ENCODE measurements at places on chromosomes 7 and 10.

DNA sequence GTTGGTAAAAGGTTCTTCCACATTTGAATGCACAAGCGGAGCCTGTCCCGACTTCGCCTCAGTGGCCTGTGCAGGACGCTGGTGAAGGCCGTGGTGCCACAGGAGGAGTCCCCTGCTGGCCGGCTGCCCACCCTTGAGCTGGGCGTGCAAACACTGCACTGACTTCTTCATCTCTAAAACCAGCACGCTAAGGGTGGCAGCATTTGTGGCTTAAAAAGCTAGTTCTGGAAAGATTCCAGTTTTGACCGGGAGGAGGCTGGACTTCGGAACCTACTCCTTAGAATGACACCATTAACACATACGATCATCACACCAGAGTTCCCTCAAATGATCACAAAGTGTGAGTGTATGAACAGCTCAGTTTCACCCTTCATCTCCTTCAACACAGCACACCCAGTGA is 102.4 kb downstream of the SMURF1 start:
- DNase-seq: no peak

DNA sequence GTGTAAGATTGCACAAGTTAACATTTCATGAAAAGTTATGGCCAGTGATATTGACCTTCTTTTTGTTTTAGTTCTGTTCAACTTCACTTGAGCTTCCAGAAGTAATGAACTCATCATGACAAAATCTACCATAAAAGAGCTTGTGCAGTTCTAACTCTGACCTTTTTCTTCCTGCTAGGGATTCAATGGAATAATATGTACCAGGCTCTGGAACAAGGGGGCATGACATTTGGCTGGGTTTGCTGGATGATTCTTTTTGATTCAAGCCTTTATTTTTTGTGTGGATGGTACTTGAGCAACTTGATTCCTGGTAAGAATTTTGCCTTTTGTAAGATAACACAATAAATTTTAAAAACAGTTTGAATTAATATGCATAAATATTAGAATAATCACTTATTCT is 205.0 kb downstream of the ABCA13 start:
- no peak for DNase-seq

DNA sequence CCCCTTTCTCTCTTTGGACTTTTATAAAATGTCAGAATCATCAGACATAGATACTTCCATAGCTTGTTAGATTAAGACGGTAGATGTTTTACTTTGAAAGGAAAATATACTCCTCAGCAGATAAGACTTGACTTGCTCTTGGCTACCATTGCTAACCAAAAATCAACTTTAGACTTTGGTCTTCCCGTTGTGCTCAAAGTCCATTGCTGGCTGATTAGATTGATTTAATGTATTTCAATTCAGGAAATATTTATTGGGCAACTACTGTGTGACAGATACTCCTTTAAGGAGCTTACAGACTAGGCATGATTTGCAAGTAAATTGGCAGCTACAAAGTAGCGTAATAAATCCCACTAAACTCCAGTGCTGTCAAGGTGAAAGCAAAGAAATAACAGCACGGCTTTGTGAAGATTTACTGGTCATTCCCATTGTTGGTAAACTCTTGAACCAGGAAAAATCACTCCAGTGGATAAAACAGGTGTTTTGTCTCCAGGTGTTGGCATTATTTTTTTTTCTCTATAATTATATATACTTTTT is 95.7 kb upstream of the ARMC3 start:
- no peak for DNase-seq

DNA sequence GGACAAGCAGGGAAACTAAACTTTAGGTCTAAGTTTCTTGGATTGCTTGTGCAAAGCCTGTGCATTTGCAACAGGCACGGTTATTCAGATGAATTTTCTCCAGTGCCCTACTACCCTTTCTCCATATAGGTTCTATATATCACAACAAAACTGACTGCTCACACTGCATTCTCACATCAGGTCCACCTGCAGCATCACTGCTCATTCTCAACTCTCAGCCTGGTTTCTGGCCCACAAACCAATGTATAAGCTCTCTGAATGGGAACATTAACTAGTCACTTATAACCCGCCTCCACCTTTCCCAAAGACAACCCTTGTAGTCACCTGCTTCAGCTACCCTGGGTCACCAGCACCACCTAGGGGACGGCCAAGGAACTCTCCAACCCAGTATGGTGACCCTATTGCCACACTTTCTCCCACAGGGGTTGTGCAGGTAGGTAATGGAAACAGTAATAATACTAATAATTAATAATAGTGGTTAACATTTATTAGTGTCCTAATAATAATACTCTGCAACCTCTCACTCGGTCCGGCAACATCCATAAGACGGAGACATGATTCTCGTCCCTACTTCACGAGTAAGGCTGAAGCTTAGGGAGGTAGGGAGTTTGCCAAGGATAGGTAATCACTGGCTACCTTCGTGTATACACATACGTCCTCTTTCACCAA is 97.3 kb downstream of the CLEC2L start:
- DNase-seq: peak; percentile 30

- peak; percentile 78 for DNase-seq
Observed at GRCh38 chr7:77245015-77245755, 45.6 kb upstream of the FGL2 start.

DNA sequence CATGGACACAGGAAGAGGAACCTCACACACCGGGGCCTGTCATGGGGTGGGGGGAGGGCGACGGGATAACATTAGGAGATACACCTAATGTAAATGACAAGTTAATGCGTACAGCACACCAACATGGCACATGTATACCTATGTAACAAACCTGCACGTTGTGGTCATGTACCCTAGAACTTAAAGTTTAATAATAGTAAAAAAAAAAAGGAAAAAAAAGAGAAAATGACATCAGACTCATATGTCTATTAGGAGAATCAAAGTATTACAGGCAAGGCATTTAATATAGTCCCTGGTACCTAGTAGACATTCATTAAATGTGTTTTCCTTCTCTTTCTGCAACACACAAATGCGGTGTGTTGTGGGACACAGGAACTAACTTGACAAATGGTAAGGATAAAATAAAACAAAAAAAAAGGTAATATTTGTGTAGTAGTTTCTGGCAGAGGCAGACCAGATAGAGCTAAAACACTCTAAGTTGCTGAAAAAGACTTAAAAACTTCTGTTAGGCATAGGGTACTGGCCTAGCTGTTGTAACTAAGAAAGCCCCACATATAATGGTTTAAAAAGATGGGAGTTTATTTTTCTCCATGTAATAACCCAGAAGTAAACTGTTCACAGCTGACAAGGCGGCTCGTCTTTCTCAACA is 68.8 kb downstream of the NAMPT start:
- DNase-seq: no peak

DNA sequence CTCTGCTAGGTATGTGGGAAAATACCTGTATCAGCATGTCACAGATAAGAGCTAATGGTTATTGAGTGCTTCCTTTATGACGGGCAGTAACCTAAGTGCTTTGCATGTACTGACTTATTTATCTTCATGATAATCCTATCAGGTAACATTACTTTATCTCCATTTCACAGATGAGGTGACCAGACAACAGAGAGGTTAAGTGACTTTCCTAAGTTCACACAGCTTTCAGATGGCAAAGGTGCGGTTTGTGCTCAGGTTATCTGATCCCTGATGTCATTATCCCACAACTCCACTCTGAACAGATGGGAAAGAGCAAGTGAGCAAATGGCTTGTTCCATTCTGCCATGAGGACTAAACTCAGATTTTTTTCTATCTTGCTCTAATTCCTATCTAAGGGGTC is 217.0 kb upstream of the PODXL start:
- DNase-seq: no peak

GRCh38 chr10:1324903-1325302 is 268.7 kb downstream of the WDR37 start:
- DNase-seq: no peak

DNA sequence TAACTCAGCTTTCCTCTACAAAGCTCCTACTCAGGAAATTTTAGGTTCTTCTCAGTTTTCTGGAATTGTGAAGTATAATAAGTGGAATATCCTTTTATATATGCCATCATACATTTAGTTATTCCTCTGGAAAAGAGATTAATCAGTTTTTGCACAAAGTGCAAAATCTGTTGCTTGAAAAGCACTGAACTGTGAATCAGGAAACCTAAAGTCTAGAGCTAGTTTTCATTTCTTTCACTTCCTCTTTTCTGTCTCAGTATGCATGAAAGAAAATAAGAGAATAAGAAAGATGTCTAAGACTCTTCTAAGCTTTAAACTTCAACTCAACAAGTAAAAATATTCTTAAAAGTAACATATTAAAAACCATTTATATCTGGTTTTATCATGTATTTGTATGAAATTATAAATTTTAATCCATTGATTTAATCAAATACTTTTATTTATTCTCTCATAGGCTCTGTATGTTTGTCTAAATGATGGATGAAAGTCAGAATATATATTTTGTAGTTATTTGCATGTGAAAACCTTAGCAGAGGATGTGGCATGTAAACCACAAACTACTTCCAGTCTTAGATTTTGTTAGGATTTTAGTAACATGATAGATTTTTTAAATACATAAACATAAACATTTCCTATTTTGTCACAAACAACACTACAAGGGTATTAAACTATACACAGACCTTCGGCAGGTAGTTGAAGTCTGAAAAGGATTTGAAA is 1073.0 kb downstream of the XPNPEP1 start:
- peak; percentile 5 for DNase-seq

GRCh38 chr10:24821986-24822385 is 98.3 kb upstream of the ARHGAP21 start:
- DNase-seq: peak; percentile 48

DNA sequence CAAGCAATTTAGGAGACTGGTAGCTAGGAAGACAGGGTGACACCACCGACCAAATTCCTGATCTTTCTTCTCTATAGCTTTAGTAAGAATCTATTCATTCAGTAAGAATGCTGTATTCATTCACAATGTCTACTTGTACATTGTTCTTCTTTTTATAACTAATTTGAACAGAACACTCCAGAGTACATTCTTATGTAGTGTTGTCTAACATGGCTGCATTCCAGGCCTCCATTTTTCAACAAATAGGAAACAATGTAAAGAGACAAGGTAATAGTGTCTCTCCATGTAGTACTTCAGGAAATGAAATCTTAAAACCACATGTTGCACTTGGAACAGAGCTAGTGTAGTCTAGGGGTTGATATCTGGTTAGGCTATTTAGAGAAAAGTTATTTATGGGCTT is 1.8 kb downstream of the VCL start:
- DNase-seq: no peak

DNA sequence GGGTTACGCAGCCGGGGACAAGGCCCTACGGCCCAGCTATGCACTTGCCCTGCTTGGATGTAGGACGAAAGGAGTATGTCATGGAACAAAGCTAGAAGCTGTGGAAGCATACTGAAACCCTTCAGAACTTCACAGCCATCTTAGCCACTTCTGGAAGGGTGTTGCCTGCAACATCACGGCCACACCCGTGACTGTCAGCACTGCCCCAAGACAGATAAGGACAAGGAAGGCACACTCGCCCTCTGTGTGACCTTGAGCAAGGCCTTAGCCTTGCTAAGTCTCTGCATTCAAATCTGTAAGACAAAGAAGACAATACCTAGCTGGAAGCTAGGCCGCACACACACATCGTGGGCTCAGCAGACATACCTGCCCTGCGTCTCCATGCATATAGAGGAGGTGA is 352.5 kb upstream of the MGMT start:
- DNase-seq: no peak

- peak; percentile 56 for DNase-seq
Observed at GRCh38 chr7:36161996-36162395, 8.9 kb downstream of the EEPD1 start.

DNA sequence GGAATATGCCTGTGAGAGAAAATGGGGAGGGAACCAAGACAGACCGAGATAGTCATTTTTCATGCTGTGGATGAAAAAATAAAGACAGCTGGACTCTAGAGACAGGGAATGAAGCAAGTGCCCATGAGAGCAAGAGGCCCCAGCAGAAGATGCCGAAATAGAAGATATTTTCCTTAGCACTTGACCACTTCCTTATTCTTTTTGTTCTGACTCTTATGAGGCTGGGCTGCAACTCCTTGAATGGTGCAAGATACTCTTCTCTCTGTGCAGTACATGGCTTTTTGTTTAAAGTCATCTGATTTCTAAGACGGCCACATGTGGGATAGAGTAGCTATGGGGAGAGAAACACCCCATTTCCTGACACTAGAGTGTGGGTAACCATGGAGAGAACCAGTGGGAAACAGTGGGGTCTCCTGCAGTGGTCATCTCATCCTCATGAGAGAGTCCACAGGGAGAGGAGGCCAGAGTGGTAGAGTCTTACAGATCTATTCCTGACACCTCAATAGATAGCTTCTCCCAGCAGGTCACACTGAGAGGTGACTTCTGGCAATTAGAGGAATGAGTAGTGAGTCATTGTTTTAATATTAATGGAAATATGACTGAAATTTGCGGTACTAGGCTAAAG is 18.0 kb upstream of the VCL start:
- DNase-seq: peak; percentile 92

DNA sequence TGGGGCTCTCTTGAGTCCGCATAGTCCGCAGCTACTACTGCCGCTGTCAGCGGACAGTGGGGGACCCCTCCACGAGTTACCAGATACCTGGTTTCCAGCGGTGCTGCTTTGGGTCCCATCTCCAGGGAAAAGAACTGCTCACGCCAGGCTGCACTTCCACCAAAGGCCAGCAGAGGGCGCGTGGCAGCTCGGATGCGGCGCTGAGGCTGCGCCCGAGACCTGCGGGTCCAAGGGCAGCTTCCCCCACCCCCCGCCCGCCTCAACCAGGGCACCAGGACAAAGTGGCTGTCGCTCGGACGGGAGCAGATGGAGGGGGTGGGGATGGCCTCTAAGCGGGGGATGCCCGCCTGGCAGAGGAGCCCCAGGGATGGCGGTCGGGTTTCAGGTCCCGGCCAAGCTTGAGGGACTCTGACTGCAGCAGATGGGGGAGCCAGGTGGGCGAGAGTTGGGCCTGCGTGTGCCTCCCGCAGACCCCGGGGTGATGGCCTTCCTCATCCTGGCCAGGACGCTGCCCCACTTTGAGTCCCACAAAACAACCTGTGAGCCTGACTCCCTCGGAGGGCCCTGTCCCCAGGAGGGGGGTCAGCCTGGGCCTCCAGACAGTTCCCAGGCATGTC is 23.8 kb upstream of the ZNF735 start:
- peak; percentile 40 for DNase-seq

DNA sequence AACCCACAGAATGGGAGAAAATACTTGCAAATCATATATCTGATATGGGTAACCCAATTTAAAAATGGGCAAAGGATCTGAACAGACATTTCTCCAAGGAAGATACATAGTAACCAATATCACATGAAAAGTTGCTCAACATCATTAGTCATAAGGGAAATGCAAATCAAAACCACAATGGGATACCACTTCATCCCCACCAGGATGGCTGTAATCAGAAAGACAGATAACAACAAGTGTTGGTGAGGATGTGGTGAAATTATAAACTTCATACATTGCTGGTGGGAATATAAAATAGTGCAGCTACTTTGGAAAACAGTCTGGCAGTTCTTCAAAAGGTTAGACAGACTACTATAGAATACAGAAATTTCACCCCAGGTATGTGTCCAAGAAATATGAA is 19.3 kb downstream of the AOC1 start:
- DNase-seq: no peak

DNA sequence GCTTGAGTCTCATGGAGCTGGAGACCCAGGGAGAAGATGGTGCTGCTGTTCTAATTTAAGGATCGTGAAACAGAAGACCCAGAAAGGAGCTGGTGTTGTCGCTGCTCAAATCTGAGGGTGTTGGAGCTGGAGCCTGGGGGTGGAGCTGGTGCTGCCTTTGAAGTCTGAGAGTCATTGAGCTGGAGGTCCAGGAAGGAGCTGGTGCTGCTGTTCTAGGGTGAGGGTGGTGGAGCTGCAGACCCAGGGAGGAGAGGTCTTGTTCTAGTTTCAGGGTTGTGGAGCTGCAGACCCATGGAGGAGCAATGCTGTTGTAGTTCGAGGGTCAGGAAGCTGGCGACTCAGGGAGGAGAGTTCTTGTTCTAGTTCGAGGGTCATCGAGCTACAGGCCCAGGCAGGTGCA is 84.1 kb upstream of the ZNF479 start:
- no peak for DNase-seq
